ENCODE measurements at places on chromosomes 3 and 15.

DNA sequence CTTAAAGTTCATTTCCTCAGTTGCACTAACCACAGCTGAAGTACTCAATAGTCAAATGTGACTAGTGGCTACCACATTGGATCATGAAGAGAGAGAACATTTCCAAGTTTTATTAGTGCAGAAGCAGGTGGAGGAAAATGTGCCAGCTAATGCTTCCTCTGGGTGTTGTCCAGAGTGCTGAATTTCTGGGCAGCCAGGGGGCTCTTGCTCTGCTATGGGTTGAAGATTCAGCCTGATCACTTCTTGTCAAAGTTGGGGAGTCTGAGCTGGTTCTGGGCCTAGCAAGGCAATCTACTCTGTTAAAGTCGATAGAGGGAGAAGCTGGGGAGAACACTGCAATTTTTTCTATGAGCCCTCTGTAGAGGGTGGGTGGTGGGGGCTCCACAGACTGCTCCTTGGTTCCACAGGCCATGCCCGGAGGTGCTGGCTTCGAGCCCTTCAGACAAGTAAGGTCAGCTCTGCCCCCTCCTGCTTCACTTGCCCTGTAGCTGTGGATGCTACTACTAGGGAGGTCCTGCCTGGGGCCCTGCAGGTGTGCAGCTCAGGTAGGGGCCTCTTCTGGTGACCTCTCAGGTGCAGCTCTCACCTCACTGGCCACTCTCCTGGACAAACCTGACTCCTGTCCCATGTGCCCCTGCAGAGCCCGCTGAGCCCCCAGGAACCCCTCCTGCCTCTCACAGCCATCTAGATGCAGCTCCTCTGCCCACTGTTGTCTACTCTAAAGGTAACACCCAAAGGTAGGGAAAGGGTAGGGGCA, 8.2 kb downstream of the ALG3 start:
- DNase-seq = no peak

DNA sequence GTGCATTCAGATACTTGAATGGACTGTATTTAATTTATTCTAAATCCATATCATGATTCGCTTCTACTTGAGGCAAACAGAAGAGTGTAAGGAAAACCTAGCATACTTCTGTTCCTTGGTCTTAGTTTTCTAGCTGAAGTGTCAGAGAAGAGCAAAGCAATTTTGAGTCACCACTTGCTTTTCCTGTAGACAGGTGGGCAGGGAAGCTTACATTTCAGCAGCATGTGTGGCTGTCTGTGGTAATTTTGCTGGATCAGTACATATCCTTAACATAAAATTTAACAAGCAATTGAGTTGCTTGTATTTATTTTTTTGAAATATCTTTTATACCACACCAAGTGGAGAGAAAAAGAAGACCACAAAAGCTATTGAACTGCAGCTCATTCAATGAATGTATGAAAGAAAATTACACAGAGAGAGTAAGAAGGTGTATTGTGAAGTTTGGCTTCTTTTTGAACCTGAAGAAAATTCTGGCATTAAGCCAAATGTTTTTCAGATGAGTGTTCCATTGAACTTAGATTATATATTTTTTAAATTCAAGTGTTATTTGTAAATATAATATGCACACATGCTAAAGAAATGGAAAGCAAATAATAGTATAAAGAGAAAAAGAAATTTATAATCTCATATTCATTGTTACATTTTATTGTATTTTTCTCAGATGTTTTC, 747.6 kb downstream of the NAALADL2 start:
- peak; percentile 41 for DNase-seq

DNA sequence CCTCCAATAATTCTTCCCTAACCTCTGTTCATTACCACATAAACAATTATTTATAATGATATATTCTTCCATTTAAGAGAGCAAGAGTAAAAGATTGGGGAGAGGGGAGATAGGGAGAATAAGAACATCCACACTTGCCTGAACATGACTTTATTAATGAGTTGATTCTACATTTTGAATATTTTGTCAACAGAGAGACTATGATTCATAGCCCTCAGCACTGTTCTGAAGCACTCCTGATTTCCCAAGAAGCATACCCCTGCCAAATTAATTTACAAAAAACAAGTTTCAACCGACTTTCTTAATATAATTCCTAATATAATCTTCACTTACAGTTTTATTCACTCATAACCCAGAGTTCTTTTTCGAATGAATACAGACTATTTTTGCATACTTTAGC, 828.8 kb downstream of the ROBO2 start:
- peak; percentile 15 for DNase-seq

DNA sequence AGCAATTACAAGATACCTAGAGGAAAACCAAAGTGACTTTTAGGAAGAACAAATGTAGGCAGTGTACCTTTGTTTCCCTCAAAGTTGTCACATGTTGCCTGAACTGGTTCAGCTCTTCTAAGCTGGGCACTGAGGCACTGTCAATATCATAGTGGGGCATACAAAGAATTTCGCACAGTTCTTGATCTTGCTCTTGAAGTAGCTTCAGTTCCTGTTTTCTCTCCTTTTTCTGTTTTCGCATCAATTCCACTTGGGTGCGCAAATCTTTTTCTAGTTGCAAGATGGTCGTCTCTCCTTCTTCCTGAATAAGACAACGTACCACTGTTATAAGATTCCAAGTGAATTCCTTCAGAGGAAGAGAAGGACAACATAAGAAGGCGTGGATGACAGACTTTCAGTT, 12.7 kb downstream of the PRC1 start:
- no peak for DNase-seq

DNA sequence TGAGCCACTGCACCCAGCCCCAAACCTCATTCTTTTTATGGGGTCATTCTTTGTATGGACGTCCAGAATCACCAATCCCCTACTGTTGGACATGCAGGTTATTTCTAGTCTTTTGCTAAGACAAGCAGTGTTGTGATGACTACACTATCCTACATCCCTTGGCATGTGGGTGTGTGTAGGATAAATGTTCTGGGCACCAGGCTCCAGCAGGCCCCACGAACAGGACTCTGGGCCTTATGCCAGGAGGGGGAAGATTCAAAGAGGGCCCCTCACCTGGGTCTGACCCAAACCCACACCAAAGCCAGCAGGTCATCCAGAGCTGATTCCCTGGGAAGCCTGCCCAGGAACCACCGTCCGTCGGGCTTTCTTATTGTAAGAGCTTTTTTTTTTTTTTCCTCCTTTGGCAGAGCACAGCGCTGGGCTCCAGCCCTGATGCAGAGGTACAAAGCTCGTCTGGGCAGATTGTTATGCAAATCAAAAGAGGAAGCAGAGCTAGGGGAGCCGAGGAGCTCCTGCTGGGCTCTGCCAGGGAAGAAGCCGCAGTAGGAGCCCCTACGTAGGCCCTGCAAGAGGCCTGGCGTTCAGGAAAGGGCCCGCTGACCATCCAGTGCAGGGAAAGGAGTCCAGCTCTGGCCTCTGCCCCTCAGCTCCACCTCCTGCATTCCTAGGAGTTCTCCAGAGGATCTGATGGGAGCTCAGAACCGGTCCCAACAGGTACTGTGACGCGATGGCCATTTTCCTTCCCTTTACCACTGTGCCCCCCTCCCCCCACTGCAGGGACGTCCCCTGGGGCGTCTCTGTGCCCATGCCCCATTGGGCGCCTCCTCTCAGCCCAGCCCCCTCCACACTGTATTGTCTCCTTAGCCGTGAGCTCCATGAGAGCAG, 29.0 kb upstream of the FURIN start:
- peak; percentile 63 for DNase-seq

DNA sequence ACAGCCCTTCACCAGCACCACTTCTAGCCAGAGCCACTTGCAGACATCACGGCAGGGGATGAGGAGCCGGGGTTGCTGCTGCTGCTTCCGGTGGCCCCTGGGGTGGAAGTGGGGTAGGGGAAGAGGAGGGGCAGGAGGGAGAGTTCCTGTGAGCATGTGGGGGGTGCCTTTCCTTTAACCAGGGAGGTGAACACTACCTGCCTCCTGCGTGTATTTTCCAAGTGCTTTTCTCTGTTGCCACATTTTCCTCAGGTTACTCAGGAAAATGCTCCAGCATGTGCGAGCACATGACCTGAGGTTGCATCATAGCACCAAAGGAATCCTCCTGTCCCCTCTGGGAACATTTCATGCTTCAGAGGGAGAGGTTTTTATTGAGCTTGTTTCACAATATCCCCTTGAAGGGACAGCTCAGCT, 12.2 kb upstream of the SACM1L start:
- DNase-seq = peak; percentile 98

- DNase-seq = no peak
Measured at GRCh38 chr3:129095285-129095684, 26.3 kb downstream of the RAB43 start.

Data from renal cortical epithelial cell (primary cell).